ENCODE measurements at places on chromosomes 3 and 15. TPM values are rescaled to one million over a fixed set of nuclear protein-coding genes. Genes with fewer than 3 reads are reported as not detected.

SNX22 gene
- 0.12 TPM for total RNA-seq

TP63 gene
- not detected for total RNA-seq

IGDCC3 gene
- not detected for total RNA-seq

SCG3 gene
- under 0.01 TPM for total RNA-seq

FGD5 gene
- 1.8 TPM for total RNA-seq

ARPIN gene
- 14.0 TPM for total RNA-seq

SERPINI2 gene
- not detected for total RNA-seq

ANKUB1 gene
- total RNA-seq: not detected

PRTG gene
- 2.9 TPM for total RNA-seq

FXR1 gene
- 110 TPM for total RNA-seq

FANCD2OS gene
- not detected for total RNA-seq

RIOX2 gene
- total RNA-seq: 33.1 TPM

TEX55 gene
- total RNA-seq: not detected

UCN2 gene
- total RNA-seq: 0.09 TPM

GPR62 gene
- not detected for total RNA-seq

ROBO1 gene
- total RNA-seq: 20.8 TPM

RTF1 gene
- 12.9 TPM for total RNA-seq

CCDC191 gene
- total RNA-seq: 0.85 TPM

HHATL gene
- total RNA-seq: not detected

DVL3 gene
- total RNA-seq: 51.8 TPM

STARD5 gene
- total RNA-seq: 30.1 TPM

CAMKV gene
- not detected for total RNA-seq

GOLGA6D gene
- not detected for total RNA-seq

BUB1B gene
- total RNA-seq: 1.4 TPM

COPG1 gene
- 157 TPM for total RNA-seq

FSIP1 gene
- not detected for total RNA-seq

TTLL13 gene
- total RNA-seq: 0.23 TPM

STRA6 gene
- 3.5 TPM for total RNA-seq

SMCO1 gene
- not detected for total RNA-seq

EID1 gene
- 191 TPM for total RNA-seq

ILDR1 gene
- total RNA-seq: not detected

ITPKA gene
- total RNA-seq: 2.8 TPM

RTP1 gene
- not detected for total RNA-seq

TUSC7 gene
- total RNA-seq: not detected

SAMD7 gene
- not detected for total RNA-seq

GPR87 gene
- not detected for total RNA-seq

NTRK3 gene
- total RNA-seq: not detected

GPR27 gene
- not detected for total RNA-seq

PLSCR4 gene
- 162 TPM for total RNA-seq

SAXO2 gene
- total RNA-seq: 0.51 TPM

WDR72 gene
- not detected for total RNA-seq

SHC4 gene
- total RNA-seq: 5.6 TPM

DZIP1L gene
- 14.9 TPM for total RNA-seq

PRR20G gene
- total RNA-seq: not detected

TMCO5A gene
- total RNA-seq: not detected

TMIE gene
- not detected for total RNA-seq

APBA2 gene
- 11.7 TPM for total RNA-seq

TNFAIP8L3 gene
- total RNA-seq: 14.4 TPM

LRRC57 gene
- 10.3 TPM for total RNA-seq

PSTPIP1 gene
- 0.85 TPM for total RNA-seq

LTK gene
- total RNA-seq: not detected

CTDSPL gene
- 39.7 TPM for total RNA-seq

GOLGA6A gene
- total RNA-seq: not detected

TMEM45A gene
- total RNA-seq: 93.9 TPM

ZNF80 gene
- not detected for total RNA-seq

HRG gene
- not detected for total RNA-seq

CEMIP gene
- total RNA-seq: 538 TPM

SLC35G2 gene
- total RNA-seq: 6.3 TPM

NAALADL2 gene
- 2.6 TPM for total RNA-seq

PIGZ gene
- total RNA-seq: 5.5 TPM

Measured in pericardium fibroblast (primary cell).